ENCODE measurements at places on chromosomes 5 and 9. TPM values are rescaled to one million over a fixed set of nuclear protein-coding genes. Genes with fewer than 3 reads are reported as not detected.

SOWAHA gene
- 0.10 TPM for total RNA-seq

GRIN1 gene
- total RNA-seq, result 0.11 TPM

TSPAN17 gene
- 65.4 TPM for total RNA-seq

CER1 gene
- not detected for total RNA-seq

RETREG1 gene
- 2.8 TPM for total RNA-seq

GABRP gene
- not detected for total RNA-seq
